ENCODE measurements at places on chromosomes 2 and 18. TPM values are rescaled to one million over a fixed set of nuclear protein-coding genes. Genes with fewer than 3 reads are reported as not detected.
A peak's percentile ranks its signal among the peaks of the same experiment; 100 is the strongest.

- DNase-seq = no peak
These were observed 175.5 kb upstream of the CELF4 start for GRCh38 chr18:37741032-37741623.

- no peak for DNase-seq
These were observed 436.6 kb upstream of the NRP2 start for GRCh38 chr2:205245652-205246051.

- DNase-seq = no peak
These were observed 38.2 kb upstream of the MGAT4A start for GRCh38 chr2:98769114-98769476.

DNA sequence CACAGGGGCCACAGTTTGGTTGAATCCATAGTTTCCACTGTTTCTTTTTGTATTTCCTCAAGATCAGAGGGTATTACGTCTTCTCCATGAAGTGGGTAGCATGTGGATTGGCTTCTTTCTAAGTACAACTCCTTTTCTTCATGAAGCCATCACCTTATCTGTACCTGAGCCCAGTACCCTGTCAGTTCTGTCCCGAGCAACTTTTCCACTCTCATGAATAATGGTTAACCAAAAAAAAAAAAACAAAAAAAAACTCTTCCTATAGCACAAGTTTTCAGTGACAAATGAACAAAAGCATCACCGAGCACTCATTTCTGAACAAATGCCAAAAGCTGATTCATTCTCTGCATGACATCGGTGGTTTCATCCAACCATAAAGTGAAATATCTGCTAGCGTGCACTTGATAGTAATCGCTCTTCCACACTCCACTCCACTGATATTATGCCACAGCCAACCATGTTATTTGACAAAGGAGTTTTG, 53.0 kb upstream of the CCDC150 start:
- DNase-seq = no peak

GRCh38 chr2:74003494-74004211, 18.9 kb downstream of the TET3 start:
- DNase-seq = peak; percentile 56

- peak; percentile 54 for DNase-seq
These were observed 11.4 kb downstream of the ID2 start for GRCh38 chr2:8693157-8693821.

DNA sequence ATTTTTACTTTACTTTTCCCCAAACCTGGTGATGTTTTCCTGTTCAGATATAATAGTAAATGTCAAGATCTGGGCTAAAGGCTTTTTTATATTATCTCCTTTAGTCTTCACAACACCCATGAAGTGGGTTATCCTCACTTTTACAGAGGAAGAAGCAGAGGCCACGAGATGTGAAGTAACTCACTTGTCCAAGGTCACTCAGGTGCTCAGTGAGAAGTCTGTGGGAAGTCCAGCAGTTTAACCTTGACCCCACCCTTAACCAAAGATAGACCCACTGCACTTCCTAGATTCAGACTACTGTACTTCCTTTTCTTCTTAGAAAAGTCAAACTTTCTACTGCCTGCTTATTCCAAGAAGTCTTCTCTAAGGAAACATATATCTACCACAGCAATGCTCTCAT, 56.3 kb upstream of the STAT1 start:
- DNase-seq = no peak

The CCT7 gene
- 365 TPM for total RNA-seq

The ARHGAP28 gene
- 19.1 TPM for total RNA-seq

The ALPP gene
- total RNA-seq = not detected

The CPLX4 gene
- 0.12 TPM for total RNA-seq

The TOGARAM2 gene
- total RNA-seq = 0.62 TPM

The CXCR4 gene
- total RNA-seq = 32.6 TPM

The RNF144A gene
- 29.0 TPM for total RNA-seq

The ADRA2B gene
- total RNA-seq = 3.0 TPM

Data from neural progenitor cell (in vitro differentiated cells).